ENCODE measurements at places on chromosomes 11 and 22.

DNA sequence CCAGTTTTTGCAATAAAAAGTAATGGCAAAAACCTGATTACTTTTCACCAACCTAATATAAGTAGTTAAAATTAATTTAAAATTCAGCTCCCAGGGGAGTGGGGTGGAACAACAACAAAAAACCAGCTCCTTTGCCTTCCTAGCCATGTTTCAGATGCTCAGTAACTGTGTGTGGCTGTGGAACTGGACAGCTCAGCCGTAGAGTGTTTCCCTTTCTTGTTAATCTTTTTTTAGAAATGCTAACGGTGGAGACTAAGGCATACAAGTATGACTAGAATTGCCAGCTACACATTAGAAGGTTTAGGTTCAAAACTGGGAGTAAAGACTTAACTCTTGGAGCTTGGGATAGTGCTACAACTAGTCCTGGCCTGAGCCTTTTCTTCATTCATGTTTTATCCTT, 45.0 kb downstream of the PPP6R3 start:
- DNase-seq: no peak

GRCh38 chr11:45974806-45975205, 52.4 kb downstream of the LARGE2 start:
- DNase-seq: no peak

GRCh38 chr11:74714904-74715303, 16.3 kb downstream of the CHRDL2 start:
- DNase-seq: no peak

DNA sequence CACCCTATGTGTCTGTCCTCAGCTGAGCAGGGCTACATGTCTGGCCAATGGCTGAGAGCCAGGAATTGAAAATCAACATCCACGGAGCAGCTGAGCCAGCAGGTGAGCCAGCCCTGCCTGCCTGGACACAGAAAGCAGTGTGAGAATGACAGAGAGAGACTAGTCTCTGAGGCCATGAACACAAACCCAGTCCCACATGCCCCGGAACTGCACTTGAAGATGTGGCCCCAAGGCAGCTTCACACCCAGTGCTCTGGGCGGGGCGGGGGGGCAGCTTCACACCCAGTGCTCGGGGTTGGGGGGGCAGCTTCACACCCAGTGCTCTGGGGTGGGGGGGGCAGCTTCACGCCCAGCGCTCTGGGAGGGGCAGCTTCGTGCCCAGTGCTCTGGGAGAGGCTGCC, 37.6 kb downstream of the TRMU start:
- no peak for DNase-seq

DNA sequence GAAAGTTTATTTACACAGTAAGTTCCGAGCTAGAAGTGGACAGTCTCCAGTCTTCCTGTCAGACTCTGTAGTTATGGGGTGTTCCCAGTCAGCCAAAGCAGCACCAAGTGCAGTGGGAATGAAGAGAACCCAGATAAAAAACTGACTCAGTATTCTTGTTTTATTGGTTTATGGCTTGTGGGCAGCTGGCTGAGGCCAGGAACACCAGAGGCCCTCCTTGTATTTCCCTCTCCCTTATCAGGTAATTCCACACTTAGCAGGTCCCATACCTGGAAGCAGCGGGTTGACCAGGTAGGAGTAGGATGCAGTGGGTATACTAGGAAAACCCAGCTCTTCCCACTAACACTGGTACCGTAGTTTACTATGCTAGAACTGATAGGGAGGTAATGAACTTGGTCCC, 3.5 kb upstream of the BACE1-AS start:
- no peak for DNase-seq

- no peak for DNase-seq
Observed at GRCh38 chr11:34134765-34135164, 29.3 kb downstream of the NAT10 start.
